KBM-7 (cell line): ENCODE measurements at places on chromosomes 4 and X.

- DNase-seq: no peak
Observed at GRCh38 chr4:167144605-167145004, 89.7 kb downstream of the SPOCK3 start.

DNA sequence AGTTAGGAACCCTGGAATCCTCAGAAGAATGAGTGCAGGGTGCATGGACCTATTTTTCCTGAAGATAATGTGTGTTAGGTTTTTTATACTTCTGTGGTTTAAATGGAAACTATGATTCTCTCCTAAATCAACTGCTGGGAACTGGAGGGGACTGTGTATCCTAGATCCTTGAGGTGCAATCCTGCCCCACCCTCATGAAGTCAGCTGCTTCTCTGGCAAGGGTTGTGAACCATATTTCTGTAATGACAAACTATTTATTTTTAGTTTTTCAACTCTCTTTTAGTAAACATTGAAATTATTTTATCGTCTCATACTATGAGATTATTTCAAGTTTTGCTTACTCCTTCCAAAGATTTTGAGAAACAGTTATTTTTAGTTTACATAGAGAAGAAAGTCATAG lies 25.8 kb upstream of the VEGFC start:
- no peak for DNase-seq

GRCh38 chr4:7408166-7408565 lies 26.6 kb downstream of the PSAPL1 start:
- no peak for DNase-seq

GRCh38 chrX:134171661-134172587 lies 65.1 kb upstream of the CCDC160 start:
- DNase-seq: no peak

- no peak for DNase-seq
Observed at GRCh38 chr4:125522992-125523391, 208.2 kb downstream of the FAT4 start.

- peak; percentile 41 for DNase-seq
Observed at GRCh38 chr4:10063544-10064300, 42.4 kb upstream of the SLC2A9 start.
